ENCODE measurements at places on chromosomes 7 and 10.

DNA sequence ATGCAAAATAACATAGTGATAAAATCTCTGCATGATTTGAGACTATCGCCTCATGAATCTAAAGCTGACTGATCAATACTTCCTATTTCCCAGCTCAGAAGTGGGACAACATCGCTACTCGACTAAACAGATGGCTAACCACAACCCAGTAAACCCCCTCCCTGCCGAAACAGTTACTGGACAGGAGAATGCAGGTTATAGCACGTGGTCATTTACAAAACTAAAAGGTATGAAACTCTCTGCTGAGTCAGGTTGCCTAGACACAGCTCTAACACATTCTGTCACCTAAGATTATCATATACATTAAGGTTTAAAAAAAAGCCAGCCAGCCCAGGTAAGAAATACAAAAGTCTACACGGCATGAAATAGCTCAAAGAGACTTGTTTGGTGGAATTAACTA is 64.0 kb downstream of the CTBP2 start:
- no peak for DNase-seq

DNA sequence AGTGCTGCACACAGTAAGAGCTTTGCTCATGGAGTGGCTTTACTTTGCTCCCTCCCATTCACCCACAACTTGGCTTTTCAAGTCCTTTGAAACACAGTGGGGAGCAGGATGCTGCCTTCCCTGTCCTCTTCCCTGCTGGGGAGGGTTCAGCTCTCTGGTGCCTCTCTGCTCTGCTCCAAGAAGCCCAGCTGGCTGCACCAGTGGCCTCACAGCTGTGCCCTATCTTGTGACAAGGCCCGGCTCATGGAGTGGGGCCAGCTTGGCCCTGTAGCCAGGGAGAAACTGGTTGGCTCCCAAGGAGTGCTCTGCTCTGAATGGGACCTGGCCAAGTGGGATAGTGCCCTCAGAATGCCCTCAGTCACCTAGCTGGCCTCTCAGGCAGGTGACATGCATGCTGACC is 212.3 kb upstream of the ZMIZ1 start:
- no peak for DNase-seq

DNA sequence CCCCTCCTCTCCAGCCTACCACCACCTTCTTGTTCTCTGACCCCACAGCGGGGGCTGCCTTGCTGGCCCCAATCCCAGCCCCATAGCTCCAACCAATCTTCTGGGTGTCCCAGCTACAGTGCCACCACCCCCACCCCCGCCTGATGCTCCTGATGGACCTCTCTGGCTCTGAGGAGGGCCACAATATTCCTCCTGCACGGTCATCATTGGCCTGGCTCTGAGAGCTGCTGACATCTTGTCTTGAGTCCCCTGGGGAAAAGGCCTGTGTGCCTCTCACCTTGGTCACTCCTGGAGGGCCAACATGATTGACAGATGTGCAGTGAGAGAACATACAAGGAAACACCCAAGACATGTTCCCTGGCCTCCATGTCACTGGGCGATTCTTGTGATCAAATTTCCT is 7.6 kb downstream of the GDF2 start:
- DNase-seq = no peak

DNA sequence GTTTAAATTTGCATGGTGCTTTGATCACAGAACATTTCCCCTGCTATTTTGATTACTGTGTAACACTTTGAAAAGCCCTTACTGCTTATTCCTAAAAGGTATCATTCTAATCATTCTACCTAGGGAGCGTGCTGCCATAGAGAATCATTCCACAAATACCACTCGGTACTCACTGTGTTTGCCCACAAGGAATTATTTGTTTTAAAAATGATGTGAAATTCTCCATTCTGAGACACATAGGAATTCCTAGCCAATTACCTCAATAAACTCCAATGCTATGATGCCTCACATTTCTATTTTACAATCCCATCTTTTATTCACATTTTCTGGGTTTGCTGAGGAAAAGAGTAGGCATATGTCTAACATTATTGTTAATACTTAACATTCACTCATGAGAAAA is 16.2 kb upstream of the TES start:
- no peak for DNase-seq

- DNase-seq = no peak
Observed at GRCh38 chr10:34739915-34740314, 75.2 kb downstream of the PARD3 start.

DNA sequence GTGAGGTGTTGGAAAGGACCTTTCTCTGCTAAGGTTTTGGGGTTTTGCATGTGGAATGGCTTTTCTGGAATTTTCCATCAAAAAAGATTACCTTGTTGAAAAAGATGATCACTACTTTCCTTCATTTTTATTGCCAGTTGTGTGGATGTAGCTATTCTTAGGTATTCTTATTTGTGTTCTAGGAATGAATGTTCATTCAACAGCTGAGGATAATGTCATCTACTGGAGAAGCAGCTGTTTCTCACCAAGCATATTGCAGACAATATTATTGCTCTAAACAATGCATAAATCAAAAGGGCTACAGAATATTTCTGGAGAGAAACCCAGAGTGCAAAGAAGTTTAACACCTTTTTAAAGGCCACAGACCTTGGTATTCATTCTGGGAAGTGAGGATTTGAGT is 145.6 kb upstream of the CALCR start:
- DNase-seq = no peak

DNA sequence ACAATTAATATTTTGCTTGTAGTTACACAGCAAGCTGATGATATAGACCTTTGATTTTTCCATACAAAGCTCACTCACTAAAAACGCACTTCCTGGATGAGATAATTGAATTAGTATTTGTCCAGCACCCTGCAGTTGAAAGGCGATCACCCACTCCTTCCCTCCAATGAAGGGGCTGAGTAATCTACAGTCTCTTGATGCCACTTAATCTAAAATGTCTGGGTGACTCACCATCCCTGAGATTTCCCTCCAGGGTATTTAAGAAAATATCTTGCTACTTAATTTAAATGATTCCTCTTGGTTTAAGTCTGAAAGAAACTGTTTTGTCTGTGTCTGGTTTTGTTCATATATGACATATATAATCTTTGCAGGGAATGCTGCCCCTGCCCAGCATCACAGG is 515.3 kb downstream of the GRID1 start:
- DNase-seq = no peak

GRCh38 chr10:70293169-70293843 is 9.5 kb upstream of the NPFFR1 start:
- DNase-seq = no peak

- no peak for DNase-seq
Observed at GRCh38 chr7:103524042-103524907, 78.3 kb upstream of the SLC26A5 start.

DNA sequence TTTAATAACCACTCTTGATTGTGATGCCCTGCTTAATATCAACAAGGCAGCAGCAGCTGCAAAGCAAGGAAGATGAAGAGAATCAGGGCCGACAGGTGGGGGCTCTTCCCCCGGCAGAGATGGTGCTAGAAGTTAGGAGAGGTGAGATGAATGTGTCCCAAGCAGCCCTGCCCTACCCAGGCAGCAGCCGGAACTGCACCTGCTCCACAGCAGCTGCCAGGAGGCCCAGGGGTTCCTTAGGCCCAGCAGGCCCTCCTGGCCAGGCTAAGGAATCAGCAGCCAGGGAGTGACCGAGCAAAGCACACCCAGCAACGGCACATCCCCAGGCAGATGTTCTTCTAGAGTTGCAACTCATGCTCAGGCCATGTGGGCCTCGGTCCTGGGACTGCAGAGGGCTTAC is 17.9 kb downstream of the AFAP1L2 start:
- DNase-seq = no peak

GRCh38 chr7:105022458-105022857 is 8.5 kb downstream of the KMT2E start:
- no peak for DNase-seq

GRCh38 chr10:98444314-98445006 is 2.3 kb downstream of the HPS1 start:
- no peak for DNase-seq
